ENCODE measurements at places on chromosomes 7 and 10.

DNA sequence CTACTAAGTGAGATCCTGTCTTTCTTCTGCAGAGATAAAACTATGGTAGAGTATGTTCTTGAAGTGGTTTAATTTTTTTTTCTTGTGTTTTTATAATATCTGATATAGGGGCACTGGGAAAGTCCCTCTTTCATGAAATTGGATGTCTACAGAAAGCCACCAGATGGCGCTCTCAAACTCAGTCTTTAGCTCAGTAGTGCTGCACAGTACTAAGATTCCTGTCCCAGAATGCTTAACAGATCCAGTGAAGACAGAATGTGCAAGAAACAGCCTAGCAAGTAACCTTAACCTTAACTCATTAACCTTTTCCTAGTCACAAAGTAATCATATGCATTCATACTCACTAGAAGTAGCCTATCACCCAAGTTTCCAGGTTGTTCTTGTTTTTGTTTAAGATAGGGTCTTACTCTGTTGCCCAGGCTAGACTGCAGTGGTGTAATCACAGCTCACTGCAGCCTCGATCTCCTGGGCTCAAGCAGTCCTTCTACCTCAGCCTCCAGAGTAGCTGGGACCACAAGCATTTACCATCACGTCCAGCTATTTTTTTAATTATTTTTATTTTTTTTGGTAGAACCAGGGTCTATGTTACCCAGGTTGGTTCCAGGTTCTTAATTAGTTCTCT is 56.7 kb downstream of the IDE start:
- peak; percentile 29 for DNase-seq

DNA sequence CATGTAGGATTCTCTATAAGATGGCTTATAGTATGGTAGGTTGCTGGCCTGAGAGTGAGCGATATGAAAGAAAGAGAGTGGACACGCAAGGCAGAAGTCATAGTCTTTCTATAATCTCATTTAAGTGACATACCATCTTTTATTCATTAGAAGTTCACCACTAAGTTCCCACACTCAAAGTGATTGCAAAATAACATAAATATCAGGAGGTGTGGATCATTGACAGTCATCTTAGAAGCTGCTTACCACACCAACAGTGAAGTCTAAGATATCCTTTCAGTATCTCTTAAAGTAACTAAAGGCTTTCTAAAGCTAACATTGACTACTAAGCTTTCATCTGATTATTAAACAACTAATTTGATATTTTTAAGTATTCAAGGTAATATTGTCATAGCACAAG is 36.9 kb upstream of the GNAI1 start:
- no peak for DNase-seq

DNA sequence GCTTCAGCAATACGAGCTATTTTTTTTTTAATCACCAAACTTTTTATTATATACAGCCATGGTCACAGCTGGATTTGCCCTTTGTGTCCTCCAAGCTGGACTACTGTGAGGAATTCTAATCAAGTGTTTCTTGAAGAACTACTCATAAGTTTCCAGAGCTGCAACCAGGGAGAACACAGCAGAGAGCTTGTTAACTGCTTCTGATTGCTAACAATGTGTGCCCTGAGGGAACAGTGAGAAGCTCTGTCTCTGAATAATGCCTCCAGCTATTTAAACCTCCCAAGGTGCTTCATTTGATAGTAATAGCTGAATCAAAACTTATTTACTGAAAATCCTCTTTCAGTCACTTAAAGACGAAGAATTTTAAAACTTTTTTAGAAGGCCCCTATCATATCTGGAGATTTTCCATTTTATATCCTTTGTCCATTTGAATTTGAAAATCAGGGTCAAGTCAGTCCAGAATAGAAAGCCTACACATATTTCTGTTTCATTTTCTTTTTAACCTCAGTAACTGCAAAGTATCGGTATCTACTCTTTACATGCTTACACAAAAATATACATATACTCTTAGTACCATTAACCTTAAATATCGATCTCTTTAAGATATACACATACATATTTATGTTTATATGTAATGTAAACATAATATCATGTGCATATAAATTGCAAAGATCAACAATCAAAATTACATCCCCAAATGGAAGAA is 1024.2 kb downstream of the GRM8 start:
- no peak for DNase-seq

- DNase-seq = peak; percentile 5
These were observed 49.0 kb upstream of the NRBF2 start for GRCh38 chr10:63083904-63084689.

DNA sequence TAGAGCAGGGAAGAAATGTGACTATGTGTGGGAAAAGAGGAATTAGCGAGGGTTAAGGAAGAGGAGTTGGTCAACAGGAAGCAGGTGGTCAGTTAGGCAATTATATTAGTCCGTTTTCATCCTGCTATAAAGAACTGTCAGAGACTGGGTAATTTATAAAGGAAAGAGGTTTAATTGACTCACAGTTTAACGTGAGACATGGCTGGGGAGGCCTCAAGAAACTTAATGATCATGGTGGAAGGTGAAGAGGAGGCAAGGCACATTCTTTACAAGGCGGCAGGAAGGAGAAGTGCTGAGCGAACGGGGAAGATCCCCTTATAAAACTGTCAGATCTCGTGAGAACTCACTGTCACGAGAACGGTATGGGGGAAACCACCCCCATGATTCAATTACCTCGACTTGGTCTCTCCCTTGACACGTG is 35.0 kb downstream of the RAMP3 start:
- DNase-seq = no peak

DNA sequence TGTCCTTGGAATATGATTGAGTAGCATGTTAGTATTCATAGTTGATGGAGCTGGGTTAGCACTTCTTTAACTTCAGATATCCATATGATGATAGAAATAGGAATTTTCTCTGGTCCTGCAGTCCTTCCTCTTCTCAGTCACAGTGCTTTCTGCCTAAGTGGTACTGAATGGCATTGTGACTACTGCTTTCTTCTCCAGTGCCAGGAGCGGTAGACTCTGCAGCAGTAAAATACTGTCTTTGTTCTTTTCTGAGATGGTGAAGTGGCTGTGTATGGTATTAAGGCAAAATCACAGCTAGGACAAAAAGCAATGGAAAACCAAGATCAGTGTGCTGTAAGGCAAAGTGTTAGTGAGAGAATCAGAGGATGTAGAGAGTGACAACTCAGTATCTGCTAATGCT is 46.6 kb downstream of the C1GALT1 start:
- DNase-seq = no peak

GRCh38 chr7:126659124-126659523 is 593.6 kb downstream of the GRM8 start:
- DNase-seq = no peak
